WTC11 (cell line): ENCODE measurements at places on chromosomes 2 and 18. TPM values are rescaled to one million over a fixed set of nuclear protein-coding genes. Genes with fewer than 3 reads are reported as not detected.

ABCG5 gene
- not detected in 3 replicates for total RNA-seq

MDH1B gene
- 1.6 to 1.9 TPM (median 1.6 TPM) in 3 replicates for total RNA-seq

RALBP1 gene
- total RNA-seq, result 59.9 to 69.3 TPM (median 61.4 TPM) in 3 replicates

SERPINB11 gene
- total RNA-seq, result not detected in 3 replicates

CNTNAP5 gene
- 0.22 to 0.57 TPM (median 0.34 TPM) in 3 replicates for total RNA-seq

ANKRD30BL gene
- total RNA-seq, result 0.39 to 0.76 TPM (median 0.48 TPM) in 3 replicates

ANKRD29 gene
- 3.3 to 4.9 TPM (median 3.7 TPM) in 3 replicates for total RNA-seq

DSG1 gene
- 0.07 to 0.09 TPM in 2 of 3 replicates, not detected in the other for total RNA-seq

REEP1 gene
- total RNA-seq, result 0.53 to 1.9 TPM (median 0.89 TPM) in 3 replicates

GCC2 gene
- 45.1 to 66.5 TPM (median 48.0 TPM) in 3 replicates for total RNA-seq

RAB31 gene
- total RNA-seq, result 30.8 to 34.9 TPM (median 32.9 TPM) in 3 replicates

ZNF2 gene
- 2.4 to 3.5 TPM (median 3.4 TPM) in 3 replicates for total RNA-seq

SNORC gene
- 2.8 to 3.4 TPM (median 3.4 TPM) in 3 replicates for total RNA-seq

FBXO41 gene
- total RNA-seq, result 19.2 to 21.5 TPM (median 21.1 TPM) in 3 replicates

ANTXR1 gene
- total RNA-seq, result 30.0 to 37.7 TPM (median 36.8 TPM) in 3 replicates

CLIP4 gene
- 0.21 to 0.62 TPM (median 0.39 TPM) in 3 replicates for total RNA-seq

ARHGAP25 gene
- total RNA-seq, result 2.6 to 3.4 TPM (median 2.9 TPM) in 3 replicates

ZNF521 gene
- 13.8 to 16.9 TPM (median 15.3 TPM) in 3 replicates for total RNA-seq

CYP1B1 gene
- 2.9 to 4.2 TPM (median 4.1 TPM) in 3 replicates for total RNA-seq

NLRC4 gene
- not detected in 3 replicates for total RNA-seq

GPR35 gene
- total RNA-seq, result 0.22 to 0.60 TPM (median 0.46 TPM) in 3 replicates

ANKRD44 gene
- 0.68 to 0.85 TPM (median 0.71 TPM) in 3 replicates for total RNA-seq

CIAO1 gene
- total RNA-seq, result 71.9 to 82.8 TPM (median 72.0 TPM) in 3 replicates

DPYSL5 gene
- total RNA-seq, result 7.6 to 12.1 TPM (median 9.2 TPM) in 3 replicates

CEBPZOS gene
- total RNA-seq, result 123 to 136 TPM (median 129 TPM) in 3 replicates

CERKL gene
- total RNA-seq, result 0.14 to 0.24 TPM in 2 of 3 replicates, not detected in the other

ZC3H8 gene
- total RNA-seq, result 5.7 to 9.9 TPM (median 7.0 TPM) in 3 replicates

MAB21L4 gene
- not detected in 3 replicates for total RNA-seq

PDE6D gene
- 30.2 to 32.8 TPM (median 31.4 TPM) in 3 replicates for total RNA-seq

PMS1 gene
- total RNA-seq, result 49.8 to 74.5 TPM (median 69.5 TPM) in 3 replicates

STARD6 gene
- 0.23 TPM in 1 of 3 replicates, not detected in the others for total RNA-seq
